ENCODE measurements at places on chromosomes 7 and 10.

DNA sequence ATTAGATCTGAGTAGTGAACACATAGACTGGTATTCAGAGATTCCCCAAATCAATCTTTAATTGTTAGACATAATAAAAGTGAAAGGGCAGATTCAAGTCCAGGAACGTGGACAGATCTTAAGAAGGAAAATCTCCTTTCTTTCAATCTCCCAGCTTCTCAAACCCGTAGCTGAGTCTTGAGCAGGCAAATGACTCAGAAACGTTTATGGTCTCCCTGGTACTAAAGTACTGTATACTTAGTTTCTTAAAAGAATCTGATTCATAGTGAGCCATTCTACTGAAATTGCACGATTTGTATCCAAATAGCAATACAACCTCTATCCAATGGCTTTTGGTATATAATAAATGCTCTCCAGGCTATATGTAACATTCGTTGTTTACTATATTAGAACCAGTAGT, 140.4 kb upstream of the RHEB start:
- DNase-seq, result peak; percentile 8

DNA sequence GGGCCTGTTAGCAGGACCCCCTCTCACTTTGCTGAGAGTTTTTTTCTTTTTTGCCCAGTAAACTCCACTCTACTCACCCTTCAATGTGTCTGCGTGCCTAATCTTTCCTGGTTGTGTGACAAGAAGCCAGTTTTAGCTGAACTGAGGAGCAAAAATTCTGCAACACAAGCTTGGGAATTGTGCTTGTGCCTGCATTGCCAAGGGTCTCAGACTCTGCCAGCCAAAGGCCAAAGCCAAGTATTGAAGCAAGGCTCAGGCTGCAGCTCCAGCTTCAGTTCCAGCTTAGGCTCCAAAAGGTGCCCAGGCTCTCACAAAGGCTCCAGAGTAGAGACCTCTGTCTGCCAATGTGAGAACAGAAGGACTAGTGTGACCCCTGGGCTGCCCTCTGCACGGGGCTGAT, 4.2 kb upstream of the CPA2 start:
- DNase-seq, result no peak

DNA sequence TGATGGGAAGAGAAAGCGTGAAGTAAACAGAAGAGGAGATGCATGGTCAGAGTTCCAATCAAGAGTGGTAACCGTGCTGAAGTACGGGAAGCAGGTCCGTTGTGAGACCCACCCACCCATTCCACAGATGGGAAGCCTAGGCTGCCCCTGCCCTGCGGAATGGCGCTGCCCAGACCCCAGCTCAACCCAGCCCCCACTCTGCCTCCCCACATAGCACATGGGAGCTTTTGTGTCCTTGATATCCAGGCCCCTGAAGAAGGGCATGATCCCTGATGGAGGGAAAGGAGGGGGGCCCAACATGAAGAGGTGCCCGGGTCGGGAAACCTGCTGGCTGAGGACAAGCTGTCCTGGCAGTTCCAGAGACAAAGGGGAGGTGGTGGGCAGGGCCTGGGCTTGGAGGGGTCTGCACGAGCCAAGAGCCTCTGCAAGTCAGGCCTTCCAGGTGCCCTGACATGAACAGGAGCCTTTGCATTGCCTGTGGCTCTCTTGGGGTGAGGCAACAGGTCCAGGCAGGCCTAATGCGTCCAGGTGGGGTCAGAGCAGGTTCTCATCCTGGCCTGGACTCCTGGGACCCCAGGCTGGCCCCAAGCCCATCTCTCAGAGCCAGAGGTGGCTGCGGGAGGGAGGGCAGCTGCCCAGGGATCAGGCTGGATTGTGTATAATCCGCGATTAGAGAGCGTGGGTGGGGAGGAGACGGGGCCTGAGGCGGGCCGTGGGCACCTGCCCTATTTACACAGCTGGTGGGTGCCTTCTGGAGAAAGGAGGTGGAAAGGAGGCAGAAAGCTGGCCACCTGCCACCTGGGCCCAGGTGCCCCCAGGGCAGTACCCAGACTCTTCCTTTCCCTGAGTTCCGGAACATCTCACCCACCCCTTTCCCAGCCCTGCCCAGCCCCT, 23.5 kb downstream of the YKT6 start:
- DNase-seq, result no peak

DNA sequence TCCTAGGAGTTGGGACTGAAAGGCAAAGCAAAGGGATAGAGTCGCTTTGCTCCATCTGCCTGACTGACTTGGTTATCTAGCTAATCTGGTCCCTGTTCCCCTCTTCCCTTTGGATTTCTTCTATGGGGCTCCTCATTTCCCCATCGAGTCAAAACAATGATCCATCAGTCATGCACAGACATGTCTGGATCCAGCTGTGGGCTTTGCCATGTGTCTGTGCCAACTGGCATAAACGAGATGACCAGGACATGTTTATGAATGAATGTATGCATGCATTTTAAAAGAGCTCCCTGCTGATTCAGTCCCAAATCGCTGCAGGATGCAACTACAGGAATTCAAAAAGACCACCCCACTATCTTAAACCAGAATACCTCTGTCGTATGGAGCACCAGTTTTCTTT, 122.0 kb downstream of the ARL4A start:
- no peak for DNase-seq

DNA sequence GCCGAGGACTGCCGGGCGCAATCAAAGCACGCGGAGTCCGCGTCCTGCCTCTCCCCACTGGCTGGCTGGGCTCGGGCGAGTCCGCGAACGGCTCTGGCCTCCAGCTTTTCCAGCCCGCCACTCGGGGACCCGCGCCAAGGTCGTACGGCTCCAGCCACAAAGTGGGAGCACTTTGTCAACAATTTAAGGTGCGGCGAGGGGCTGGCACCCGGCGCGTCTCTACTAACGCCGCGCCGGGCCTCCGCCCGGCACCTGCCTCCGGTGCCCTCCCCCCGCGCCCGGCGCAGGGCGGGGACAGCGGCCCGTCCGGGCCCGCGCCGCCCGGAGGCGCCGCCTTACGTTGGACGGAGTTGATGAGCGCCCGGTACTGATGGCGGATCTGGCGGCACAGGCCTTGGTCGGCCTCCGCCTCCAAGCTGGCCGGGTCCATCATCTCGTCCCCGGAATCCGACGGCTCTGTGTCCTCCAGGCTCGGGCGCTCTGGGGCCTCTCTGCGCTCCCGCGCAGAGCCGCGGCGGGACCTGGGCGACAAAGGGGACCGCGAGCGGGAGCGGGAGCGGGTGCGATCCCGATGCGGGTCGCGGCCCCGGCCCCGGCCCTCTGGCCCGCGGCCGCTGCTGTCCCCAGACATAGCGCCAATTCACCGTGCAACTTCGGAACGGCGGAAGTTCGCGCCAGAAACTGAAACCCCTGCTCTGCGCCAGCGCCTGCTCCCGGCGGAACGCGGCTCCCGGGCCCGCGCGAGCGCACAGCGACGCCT, at the start of gene NSMCE4A:
TSS of gene NSMCE4A (minus strand) at position 683 of the 760 bp plus-strand sequence. CDS start at position 631, 52 bp downstream.
- DNase-seq, result peak; percentile 66

GRCh38 chr10:73998623-73998928, 660 bp downstream of the VCL start:
- no peak for DNase-seq

DNA sequence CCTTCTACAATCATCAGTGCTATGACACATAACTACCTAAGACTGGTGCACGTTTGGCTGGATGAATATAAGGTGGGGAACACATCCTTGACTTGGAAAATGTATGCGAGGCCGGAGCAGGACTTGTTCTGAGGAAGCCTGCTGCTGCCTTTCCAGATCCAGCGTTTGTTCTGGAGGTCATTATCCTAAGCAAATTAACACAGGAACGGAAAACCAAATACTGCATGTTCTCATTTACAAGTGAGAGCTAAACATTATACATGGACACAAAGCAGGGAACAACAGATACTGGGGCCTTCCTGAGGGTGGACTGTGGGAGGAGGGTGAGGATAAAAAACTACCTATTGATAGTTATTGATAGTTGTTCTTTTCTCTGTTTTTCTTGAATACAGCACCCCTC, 10.8 kb upstream of the GALNT11 start:
- DNase-seq, result no peak
